ENCODE measurements at places on chromosomes 3 and 15. TPM values are rescaled to one million over a fixed set of nuclear protein-coding genes. Genes with fewer than 3 reads are reported as not detected.
A peak's percentile ranks its signal among the peaks of the same experiment; 100 is the strongest.

DNA sequence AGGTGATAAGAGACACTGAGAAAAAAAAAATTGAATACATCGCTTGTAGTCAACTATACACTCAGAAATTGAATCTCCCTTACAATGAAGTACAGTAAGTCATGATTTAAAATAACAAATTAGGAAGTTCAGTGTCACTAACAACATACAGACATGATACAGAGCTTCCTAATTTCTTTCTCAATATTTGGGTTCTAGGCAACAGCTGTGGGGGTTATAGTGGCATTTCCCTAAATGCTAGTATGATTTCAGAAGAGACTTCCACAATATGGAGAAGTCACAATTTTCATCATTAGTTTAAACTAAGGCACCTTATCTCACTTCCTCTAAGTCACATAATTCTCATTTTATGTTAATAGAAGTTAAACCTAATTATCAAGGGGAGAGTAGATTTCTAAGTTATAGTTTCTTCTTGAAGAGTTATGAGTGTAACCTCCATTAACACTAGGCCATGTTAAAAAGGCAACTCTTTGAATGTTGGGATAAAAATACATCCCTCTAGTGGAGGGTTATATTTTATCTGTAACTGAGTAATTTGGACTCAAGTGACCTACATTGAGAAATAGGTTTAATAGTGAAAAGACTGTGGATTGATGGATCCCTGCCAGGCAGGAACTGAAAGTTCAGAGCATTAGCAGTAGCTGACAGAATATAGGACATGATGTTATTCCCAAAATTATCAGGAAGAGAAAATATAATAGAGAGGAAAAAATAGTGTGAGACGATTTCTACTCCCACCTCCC, 286.0 kb upstream of the SUCLG2 start:
- DNase-seq: no peak

The CHST14 gene
- 13.6 TPM for total RNA-seq

- DNase-seq: peak; percentile 65
Observed at GRCh38 chr15:40344631-40345120, 3.9 kb upstream of the CCDC9B start.

- no peak for DNase-seq
Observed at GRCh38 chr15:71066983-71067382, 48.3 kb upstream of the THSD4 start.

DNA sequence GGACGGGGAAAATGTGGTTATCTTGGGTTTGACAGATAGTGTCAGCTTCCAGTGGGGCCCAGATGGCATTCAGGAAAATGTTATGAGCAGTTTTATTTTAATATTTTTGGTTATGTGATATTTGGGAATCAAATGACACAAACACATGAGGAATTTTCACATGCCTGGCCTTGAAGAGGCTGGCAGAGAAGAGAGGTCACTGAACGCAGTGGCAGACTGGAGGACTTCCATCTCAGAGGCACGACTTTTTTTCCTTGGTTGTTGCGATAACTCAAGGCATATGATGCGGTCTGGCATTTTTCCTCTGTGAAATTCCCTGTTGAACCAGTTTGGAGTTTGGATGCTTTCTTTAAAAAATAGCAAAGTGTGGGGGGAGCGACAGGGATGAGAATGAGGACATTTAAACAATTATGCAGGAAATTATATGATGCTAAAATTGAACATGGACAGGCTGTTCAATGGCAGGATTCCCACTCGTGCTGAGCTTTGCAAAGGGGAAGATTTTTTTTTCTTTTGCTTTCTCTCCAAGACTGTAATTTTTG, 36.9 kb upstream of the ARPP21 start:
- no peak for DNase-seq

DNA sequence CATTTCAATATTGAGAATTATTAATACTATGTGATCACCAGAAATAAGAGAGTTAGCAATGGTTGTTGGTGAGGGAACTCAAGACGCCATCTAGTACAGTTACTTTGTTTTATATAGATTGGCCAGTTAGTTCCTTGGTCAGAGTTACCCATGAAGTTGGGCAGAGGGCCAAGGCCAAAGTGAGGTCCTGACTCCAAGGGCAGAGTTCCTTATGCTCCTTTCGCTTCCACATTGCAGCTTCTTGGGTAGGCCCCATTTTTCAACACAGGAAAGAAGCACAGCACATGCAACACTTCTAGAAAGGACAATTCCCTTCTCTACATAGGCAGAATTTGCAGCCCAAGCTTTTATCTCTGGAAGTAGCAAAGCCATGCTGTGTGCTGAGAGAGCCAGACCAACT, 178.6 kb downstream of the KCNAB1 start:
- no peak for DNase-seq

DNA sequence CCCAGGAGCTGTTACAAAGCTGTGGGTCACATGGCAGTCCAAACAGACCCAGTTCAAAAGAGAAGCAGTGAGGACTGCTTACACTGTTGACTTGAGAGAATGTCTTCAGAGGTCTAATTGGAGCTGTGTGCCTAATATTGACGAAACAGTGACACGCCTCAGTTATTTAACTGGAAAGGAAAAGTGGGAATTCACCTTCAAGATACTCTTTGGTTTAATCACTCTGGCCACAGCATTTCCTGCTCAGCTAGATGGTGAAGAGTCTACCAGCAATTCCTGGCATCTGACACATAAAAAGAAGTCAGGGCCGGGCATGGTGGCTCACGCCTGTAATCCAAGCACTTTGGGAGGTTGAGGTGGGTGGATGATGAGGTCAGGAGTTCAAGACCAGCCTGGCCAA, 326.4 kb downstream of the SV2B start:
- no peak for DNase-seq

- DNase-seq: no peak
Observed at GRCh38 chr3:158753854-158754253, 21.6 kb upstream of the RARRES1 start.

- no peak for DNase-seq
Observed at GRCh38 chr3:140430494-140430893, 247.4 kb upstream of the TRIM42 start.

DNA sequence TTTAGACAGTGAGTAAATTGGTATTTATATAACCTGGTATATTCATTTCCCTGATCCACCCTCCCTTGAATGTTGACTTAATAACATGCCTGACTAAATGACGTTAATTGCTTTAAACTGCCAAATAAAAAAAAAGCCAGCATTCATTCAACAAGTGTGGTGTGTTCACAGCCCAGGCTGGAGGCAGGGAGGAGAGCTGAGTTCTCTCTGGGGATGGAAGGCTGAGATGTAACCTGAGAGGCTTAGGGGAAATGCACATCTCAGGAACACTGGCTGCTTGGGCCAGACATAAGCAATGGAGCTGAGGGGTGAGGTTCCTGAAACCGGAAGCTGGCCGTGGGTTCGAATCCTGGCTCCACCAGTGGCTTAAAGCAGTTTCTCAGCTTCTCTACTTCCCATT, 17.3 kb downstream of the CACNA2D3 start:
- no peak for DNase-seq

The LINGO1 gene
- total RNA-seq: 0.98 TPM

DNA sequence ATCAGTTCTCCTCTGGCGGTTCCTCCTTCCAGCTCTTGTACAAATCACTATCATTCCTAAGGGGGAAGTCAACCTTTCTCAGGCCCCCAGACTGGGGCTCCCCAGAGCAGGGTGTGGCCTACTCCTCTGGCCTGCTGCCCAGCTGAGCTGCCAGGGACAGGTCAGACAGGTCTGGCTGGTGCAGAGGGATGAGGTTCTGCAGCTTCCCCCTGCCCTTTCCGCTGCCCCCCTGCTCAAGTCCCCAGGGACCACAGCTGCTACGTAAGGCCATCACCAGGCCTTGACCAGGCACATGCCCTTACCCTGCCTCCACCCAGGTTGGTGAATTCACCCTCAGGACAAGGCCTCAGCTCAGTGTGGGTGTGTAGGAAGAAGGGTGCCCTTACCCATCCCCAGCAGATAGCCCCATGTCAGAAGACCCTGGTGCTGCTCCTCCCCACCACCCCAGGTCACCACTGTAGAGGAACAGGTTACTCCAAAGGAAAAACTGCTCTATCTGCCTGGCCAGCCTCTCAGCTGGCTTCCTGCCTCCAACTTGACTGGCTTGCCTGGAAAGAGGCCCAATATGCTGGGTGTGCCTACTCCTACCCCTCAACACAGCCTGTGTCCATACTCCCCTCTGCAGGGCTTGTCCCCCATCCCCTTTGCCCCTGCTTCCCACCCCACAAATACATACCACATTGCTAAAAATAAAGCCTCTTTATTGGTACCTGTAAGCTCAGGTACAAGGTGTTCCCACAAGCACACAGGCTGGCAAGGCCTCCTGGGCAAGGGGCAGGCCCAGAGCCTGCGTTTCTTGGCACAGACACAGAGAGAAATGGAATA, 12.0 kb downstream of the CSRNP1 start:
- DNase-seq: peak; percentile 73

The ASB14 gene
- total RNA-seq: 0.74 TPM

The TEX55 gene
- total RNA-seq: not detected

DNA sequence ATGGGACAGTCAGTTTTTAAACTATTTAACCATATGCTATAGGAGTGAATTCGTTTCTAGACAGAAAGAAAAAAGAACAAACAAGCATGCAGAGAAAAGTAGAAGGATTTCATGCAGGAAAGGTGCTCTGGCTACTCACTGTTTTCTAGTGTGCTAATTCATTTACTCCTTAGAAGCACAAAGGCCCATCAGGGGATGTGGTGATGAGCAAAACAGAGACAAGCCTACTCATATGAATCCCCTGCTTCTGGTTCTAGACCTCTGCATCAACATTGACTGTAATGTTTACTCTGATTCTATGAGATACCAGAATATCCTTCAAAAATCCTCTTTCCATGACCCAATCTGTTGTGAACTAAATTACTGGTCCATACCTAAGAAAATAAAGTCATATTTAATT, 801.9 kb downstream of the PLOD2 start:
- no peak for DNase-seq

GRCh38 chr15:73767806-73768501, 14.8 kb upstream of the INSYN1 start:
- no peak for DNase-seq

The KLHL40 gene
- total RNA-seq: not detected

DNA sequence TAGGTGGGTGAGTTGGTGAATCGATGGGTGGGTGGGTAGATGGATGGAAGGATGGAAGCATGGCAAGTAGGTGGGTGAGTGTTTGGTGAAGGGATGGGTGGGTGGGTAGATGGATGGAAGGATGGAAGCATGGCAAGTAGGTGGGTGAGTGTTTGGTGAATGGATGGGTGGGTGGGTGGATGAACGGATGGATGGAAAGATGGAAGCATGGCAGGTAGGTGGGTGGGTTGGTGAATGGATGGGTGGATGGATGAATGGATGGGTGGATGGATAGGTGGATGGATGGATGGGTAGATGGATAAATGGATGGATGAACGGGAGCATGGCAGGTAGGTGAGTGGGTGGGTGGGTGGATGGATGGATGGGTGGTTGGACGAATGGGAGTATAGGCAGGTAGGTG, 65.1 kb downstream of the SLC6A1 start:
- no peak for DNase-seq

DNA sequence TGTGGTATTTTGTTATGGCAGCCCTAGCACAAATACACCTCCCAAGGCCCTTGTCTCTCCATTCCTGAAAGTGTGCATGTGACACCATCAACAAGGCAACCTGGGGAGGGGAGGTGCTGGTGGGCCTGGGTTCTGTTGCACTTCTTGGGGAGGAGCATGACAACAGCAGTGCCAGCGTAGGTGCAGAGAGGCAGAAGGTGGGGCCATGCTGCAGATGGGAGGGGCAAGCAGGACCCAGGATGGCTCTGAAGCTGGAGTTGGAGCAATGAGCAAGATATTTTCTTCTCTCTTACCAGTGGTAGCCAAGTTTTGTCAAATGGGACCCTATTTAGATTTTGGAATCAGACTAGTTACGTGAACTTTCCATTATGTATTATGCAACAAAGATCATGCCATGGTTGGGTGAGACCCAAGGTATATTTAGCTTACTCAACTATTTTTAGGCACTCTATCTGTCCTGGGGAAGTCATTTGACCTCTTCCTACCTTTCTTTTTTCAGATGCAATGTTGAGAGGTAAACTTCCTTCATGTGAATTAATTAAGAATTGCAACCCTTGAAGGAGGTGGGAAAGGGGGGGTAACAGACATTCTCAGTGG, 3.4 kb downstream of the FYCO1 start:
- no peak for DNase-seq

GRCh38 chr15:40276927-40277326, 5.9 kb downstream of the ANKRD63 start:
- no peak for DNase-seq

DNA sequence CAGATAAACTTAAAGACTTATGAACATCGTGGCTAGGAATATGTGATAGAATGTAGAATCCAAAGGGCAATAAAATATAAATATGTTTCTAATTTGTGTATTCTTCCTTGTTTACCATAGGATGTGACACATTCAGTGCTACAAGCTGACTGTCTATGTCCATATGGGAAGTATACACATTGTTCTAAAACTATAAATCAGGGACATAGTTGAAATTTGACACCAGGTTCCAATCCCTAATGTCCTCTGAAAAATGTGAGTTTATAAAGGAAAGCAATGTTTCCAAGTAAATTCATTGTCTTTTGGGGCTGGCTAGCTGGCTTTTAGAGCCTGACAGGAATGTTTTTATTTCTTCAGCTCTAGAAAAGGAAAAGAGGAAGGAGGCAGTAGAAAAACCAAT, 273.6 kb downstream of the CNTN4 start:
- no peak for DNase-seq

- DNase-seq: no peak
Observed at GRCh38 chr3:27960133-27960532, 238.0 kb upstream of the EOMES start.

DNA sequence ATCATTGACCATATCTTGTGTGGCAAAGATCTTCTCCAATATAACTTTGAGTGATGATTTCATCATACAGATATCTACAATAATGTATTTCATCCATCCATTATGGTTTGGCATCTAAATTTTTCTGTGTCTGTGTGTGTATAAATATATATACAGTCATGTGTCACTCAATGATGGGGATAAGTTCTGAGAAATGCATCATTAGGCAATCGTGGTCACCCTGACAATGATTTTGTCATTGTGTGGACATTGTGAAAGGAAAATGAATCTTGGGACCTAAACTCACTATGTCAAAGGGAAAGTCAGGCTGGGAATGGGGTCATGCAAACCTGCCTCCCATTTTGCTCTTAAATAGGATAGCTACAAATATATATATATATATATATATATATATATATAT, 12.4 kb downstream of the CFAP161 start:
- no peak for DNase-seq

GRCh38 chr15:42854576-42854975, 66.0 kb downstream of the TTBK2 start:
- no peak for DNase-seq

DNA sequence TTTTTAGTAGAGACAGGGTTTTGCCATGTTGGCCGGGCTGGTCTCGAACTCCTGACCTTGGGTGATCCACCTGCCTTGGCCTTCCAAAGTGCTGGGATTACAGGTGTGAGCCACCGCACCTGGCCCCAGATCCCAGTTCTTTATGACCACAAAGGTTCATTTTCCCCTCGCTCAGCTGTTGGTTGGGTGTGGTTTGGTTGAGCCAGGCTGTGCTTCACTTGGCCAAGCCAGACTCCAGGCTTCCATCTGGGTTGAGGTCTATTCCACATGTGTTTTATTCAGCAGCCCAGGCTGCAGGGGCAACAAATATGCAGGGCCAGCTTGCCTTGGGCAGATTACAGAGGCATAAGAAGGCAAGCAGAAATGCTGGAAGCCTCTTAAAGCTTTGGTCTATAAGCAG, 13.7 kb downstream of the CGNL1 start:
- DNase-seq: no peak

GRCh38 chr3:65039754-65040210, 352.0 kb upstream of the ADAMTS9 start:
- no peak for DNase-seq
